Stimulated activated naive B cell treated with anti-CD40 and anti-IgM and Interleukin-4, amounts not matched to agents 10 μg/mL and 1 μg/mL and 100 μg/mL, for 72 hours (primary cell): ENCODE measurements at places on chromosomes 4 and X.

DNA sequence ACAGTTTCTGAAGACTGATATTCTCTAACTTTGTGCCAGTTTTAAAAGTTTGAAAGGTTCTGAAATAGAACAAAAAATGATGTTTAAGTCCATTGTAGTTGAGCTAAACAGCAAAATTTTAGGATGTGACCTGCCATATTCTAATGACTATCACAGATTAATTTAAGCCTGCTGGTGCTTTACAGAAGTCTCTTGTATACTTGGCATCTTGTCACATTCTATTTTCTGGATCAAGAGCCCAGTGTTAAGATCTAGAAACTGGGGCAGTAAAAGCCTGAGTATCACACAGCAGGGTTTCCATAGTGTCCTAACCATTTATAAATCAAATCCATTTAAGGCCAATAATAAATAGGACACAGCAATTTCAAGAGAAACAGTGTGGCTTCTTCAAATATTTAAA is 12.4 kb downstream of the FSTL5 start:
- no peaks in the 10 kb centered on the region for H3K27me3 ChIP-seq
- no peaks in the 10 kb centered on the region for H3K4me1 ChIP-seq
- H3K27ac ChIP-seq, result no peak overlapping the region
- no peaks in the 10 kb centered on the region for H3K36me3 ChIP-seq

GRCh38 chr4:151729731-151730559 is 30.9 kb downstream of the GATB start:
- H3K27me3 ChIP-seq, result no peaks in the 10 kb centered on the region
- DNase-seq, result no peak
- no peak overlapping the region for H3K27ac ChIP-seq
- H3K4me1 ChIP-seq, result peaks cover 4% of the 10 kb centered on the region

DNA sequence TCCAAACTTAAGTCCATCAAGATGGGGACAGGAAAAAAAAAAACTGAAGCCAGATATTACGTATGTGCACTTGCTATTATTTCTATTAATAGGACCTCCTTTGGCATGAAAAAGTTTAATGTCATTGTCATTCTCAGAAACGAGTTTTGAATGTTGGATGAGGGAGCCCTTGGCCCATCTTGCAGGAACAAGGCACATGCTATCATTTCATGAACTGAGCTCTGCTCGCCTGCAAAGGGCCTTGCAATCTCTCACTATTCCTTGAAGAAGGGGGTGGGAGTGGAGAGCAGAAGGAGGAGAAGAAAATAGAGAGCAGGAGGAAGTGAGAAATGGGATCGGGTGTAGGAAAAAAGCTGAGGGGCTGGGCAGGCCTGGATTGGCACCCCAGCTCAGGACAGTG is 34.3 kb upstream of the SPATA4 start:
- H3K27me3 ChIP-seq, result peaks cover 23% of the 10 kb centered on the region
- DNase-seq, result no peak
- no peak overlapping the region for H3K4me3 ChIP-seq

DNA sequence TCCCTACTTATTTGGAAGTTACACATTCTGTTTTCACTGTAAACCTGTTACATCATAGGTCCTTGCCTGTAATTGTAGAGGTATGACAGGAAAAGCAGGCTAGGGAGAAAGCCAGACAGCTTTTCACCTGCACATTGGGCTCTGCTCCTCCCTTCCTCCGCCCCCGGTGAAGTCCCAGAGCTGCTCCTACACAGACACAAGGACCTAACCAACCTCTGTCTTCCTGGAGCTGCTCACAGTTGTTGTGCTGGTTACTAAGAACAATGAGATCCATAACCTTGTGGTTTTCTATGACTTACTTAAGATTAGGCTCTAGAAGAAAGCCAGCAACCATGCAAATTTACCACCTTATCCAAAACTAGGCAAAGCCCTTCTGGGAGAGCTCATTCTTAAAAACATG is 40.0 kb downstream of the MOSPD2 start:
- H3K36me3 ChIP-seq, result peaks cover 9% of the 10 kb centered on the region
- H3K27me3 ChIP-seq, result no peaks in the 10 kb centered on the region
- no peak overlapping the region for H3K27ac ChIP-seq
- no peak overlapping the region for H3K4me3 ChIP-seq

DNA sequence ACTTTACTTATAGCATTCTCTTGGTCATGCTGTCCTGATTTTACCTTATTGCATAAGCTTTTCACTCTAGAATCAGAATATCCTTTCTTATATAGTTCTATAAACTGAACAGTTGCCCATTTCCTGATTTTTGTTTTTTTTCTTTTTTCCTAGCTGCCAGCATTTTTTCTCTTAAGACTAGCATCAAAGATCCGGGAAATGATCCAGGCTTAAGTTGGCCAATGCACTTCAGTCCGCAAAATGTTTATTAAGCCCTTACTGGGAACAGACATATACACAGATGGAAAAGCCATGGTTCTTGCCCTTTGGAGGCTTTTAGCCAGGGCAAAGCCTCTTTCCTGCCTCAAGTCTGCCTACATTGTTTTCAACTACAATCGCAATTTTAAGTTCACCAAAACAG is 10.1 kb upstream of the BMP2K start:
- H3K36me3 ChIP-seq, result no peaks in the 10 kb centered on the region
- DNase-seq, result no peak
- H3K27ac ChIP-seq, result no peak overlapping the region
- no peak overlapping the region for H3K4me3 ChIP-seq
- H3K27me3 ChIP-seq, result no peaks in the 10 kb centered on the region

DNA sequence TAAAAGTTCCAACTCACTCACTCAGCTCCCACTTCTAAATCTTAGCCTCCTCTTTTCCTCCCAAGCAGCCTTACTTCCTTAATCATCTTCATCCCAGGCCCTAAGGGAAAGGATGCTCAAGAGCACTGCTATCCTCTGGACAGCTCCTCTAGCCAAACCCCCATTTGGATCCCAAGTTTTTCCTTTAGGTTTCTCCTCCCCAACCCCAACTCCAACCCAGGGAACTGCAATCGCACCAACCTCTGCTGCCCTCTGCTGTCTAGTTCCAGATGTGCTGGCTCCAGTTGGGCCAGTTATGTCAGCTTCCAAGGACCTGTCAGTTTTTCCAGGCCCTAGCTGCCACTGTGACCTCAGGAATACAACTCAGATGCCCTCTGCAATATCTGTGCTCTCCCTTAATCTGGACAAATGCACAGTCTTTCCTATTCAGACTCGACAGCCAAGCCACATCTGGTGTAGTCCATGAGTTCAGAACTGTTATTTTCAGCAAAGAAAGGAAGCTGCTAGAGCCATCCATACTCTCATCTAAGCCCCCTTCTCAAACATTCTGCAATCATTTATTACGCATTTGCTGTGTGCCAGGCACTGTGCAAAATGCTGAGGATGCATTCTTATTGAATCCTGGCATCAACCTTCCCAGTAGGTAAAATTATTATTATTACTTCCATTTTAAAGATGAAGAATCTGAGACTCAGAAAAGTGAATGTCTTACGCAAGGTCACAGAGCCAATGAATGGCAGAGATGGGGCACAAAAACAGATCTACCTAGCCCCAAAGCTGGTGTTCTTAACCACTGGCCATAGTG is 12.3 kb upstream of the XPNPEP2 start:
- H3K27me3 ChIP-seq, result no peaks in the 10 kb centered on the region
- H3K4me3 ChIP-seq, result no peak overlapping the region
- no peaks in the 10 kb centered on the region for H3K36me3 ChIP-seq
- H3K4me1 ChIP-seq, result peaks cover 22% of the 10 kb centered on the region

GRCh38 chrX:150844016-150844415 is 54.5 kb downstream of the CD99L2 start:
- H3K4me3 ChIP-seq, result no peak overlapping the region
- H3K36me3 ChIP-seq, result no peaks in the 10 kb centered on the region
- no peak overlapping the region for H3K27ac ChIP-seq
- no peak for DNase-seq
- no peaks in the 10 kb centered on the region for H3K27me3 ChIP-seq

GRCh38 chr4:8916351-8916885 is 44.8 kb upstream of the HMX1 start:
- no peak overlapping the region for H3K27ac ChIP-seq
- peaks cover 20% of the 10 kb centered on the region for H3K27me3 ChIP-seq
- H3K4me3 ChIP-seq, result no peak overlapping the region
- H3K4me1 ChIP-seq, result no peaks in the 10 kb centered on the region
- no peak for DNase-seq
- peaks cover 1% of the 10 kb centered on the region for H3K36me3 ChIP-seq

DNA sequence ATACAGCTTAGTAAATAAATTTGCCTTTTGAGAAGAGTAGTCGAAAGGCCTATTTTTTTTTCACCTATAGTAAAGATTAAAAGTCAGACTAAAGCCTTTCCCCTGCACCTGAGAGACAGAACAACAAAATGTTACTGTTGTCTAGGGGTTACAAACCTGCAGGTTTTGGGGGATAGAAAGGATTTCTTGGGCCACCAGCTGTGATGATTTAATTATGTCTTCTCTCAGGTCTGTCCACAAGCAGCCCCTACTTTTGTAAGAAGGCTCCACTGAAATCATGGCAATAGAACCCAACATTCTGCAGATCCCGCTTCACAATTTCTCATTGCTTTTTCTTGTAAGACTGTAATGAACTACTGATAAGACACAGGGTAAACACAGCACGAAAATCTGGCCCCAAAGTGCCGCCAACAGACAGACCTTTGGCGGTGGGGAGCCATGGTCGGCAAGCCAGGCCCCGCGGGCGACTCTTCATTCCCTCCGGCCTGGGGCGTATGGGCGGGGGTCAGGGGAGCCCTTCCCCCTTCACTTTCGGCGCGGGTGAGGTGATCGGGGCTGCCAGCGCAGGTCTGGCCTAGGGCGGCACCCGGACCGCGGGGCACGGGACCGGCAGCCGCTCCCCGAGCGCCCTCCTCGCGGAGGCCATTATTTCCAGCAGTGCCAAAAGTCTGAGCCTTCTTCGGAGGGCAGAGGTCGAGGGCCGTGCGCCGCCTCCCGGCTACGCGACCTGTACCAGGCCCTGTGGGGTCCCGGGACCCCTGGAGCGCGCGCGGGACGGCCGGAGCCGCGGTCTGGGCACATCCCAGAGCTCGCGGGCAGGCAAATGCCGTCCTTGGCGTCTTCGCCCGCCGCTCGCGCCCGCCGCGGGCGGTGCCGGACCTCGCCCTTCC is 812 bp upstream of the KDM6A start:
- peaks cover 6% of the 10 kb centered on the region for H3K36me3 ChIP-seq
- no peak for DNase-seq
- H3K4me1 ChIP-seq, result peaks cover 12% of the 10 kb centered on the region
- H3K27ac ChIP-seq, result peak overlapping the region; percentile 98

DNA sequence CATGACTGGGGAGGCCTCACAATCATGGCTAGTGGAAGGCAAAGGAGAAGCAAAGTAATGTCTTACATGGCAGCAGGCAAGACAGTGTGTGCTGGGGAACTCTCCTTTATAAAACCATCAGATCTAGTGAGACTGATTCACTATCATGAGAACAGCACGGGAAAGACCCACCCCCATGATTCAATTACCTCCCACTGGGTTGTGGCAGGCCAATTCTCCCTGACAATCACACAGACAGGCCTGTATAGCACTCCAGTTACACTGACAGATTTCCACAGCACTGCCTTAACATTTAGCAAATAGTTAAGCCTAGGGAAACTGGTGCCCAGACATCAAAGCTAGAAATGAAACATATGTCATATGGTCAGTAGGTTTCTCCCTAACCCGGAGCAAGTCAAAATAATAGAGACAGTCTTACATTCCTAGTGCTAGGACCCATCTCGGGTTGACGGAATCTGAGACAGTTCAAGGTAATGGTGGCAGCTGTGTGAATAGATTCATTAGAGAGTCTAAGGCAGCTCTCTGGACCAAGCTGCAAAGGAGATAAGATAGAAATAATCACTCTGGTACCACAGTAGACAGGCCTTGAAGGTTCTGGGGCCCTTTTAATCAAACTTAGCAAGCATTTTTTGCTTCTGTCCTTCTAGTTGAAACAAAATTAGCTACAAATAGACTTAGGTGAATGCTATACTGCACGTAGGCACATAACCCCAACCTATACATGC is 9.4 kb upstream of the HERC5 start:
- peaks cover 11% of the 10 kb centered on the region for H3K36me3 ChIP-seq
- no peaks in the 10 kb centered on the region for H3K27me3 ChIP-seq
- DNase-seq, result no peak

GRCh38 chr4:88442689-88443191 is 14.2 kb upstream of the HERC5 start:
- H3K4me1 ChIP-seq, result peaks cover 6% of the 10 kb centered on the region
- no peaks in the 10 kb centered on the region for H3K27me3 ChIP-seq
- no peak overlapping the region for H3K4me3 ChIP-seq
- H3K27ac ChIP-seq, result no peak overlapping the region

DNA sequence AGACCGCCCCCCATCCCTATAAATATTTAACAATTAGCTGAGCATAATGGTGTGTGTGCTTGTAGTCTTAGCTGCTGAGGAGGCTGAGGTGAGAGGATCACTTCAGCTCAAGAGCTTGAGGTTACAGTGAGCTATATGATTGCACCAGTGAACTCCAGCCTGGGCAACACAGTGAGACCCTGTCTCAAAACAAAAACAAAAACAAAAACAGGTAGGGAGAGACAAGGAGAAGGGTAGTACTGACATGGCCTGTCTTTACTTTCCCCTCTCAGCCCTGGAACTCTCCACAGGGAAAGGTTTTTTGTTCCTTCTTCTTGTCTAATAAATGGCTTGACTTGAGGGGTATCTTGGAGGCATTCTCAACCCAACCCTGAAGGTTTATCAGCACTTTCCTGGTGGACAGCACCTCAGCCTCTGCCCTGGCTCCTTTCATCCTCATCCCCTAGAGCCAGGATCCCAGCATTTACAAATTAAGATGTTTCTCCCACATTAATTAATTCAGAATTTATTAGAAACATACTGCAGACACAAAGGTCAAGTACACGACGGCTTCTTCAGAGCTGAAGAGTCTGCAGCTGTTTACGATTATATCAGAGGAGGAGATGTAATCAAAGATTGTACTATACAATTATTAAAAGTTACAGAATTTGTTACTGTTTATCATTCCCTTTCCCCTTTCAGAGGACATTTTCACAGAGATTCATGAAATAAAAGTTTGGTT is 131.8 kb downstream of the AFF1 start:
- no peak overlapping the region for H3K27ac ChIP-seq
- no peak overlapping the region for H3K4me3 ChIP-seq
- H3K4me1 ChIP-seq, result peaks cover 17% of the 10 kb centered on the region
- H3K27me3 ChIP-seq, result no peaks in the 10 kb centered on the region
- no peak for DNase-seq

DNA sequence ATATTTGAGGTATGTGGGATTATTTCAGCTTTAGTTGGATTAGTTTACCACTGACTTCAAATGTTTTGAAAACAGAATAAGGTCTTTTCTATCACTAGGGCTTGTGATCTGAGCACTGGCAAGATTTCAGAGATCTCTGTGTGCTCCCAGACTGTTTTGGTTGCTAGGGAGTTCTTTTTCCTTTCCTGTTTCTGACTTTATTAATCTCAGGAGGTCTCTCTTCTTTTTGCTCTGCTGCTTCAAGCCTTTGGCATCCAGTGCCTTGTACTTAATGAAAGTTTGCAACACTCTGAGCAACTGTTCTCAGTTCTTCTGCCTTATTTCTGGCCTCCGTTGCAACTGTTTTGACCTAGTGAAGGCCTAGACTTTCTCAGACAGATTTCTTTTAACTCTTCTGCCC is 32.1 kb upstream of the PAQR3 start:
- DNase-seq, result no peak
- H3K27ac ChIP-seq, result no peak overlapping the region

GRCh38 chr4:155408796-155409195 is 32.0 kb upstream of the MAP9 start:
- H3K36me3 ChIP-seq, result no peaks in the 10 kb centered on the region
- DNase-seq, result no peak
- no peaks in the 10 kb centered on the region for H3K27me3 ChIP-seq
- no peak overlapping the region for H3K4me3 ChIP-seq
